Skeletal muscle cell (primary cell): ENCODE measurements at places on chromosomes 5 and 9.
A peak's percentile ranks its signal among the peaks of the same experiment; 100 is the strongest.

GRCh38 chr5:16712178-16712577 lies 95.4 kb upstream of the RETREG1 start:
- no peak for DNase-seq

DNA sequence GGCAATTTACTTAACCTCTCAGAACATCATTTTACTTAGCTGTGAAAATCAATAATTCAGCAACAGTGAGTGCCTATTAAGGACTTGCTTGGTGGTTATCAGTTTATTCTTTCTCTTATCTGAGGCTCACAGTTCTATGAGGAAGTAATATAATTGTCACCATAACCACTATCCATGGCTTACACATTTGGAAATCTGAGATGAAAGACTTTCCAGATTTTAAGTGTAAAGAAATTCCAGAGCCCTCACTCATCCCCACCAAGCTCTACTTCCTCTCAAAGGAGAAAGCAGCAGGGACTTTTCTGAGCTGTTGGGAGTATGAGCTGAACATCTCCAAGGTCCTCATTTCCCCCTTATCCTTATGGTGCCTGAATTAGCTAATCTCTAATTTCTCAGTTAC lies 321.5 kb downstream of the FBXL7 start:
- no peak for DNase-seq

- no peak for DNase-seq
These were observed 235.3 kb upstream of the HAPLN1 start for GRCh38 chr5:83955916-83956315.

- DNase-seq: no peak
These were observed 145.7 kb downstream of the ZSWIM6 start for GRCh38 chr5:61477788-61478187.

GRCh38 chr9:32801530-32801929 lies 18.2 kb downstream of the TMEM215 start:
- DNase-seq: no peak

GRCh38 chr5:158351485-158352125 lies 492.7 kb upstream of the CLINT1 start:
- no peak for DNase-seq

DNA sequence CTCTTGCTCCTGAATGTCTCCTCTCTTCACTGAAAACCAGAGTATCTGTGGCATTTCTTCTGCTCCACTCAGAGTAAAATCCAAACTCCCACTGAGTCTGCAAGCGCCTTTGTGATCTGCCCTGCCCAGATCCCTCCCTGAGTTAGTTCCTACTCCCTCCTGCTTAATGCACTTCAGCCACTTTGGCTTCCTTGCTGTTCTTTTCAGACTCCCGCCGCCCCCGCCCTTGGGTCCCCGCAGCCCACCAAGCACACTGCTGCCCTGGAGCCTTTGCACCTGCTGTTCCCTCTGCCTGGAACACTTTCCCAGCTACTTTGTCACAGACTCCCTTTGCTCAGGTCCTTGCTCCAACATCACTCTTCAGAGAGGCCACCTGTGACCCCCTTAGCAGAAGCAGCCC lies 127.2 kb upstream of the SLC25A48 start:
- no peak for DNase-seq

GRCh38 chr9:116101516-116101915 lies 52.1 kb upstream of the PAPPA start:
- DNase-seq: peak; percentile 90

GRCh38 chr9:133103183-133103986 lies 17.7 kb downstream of the RALGDS start:
- DNase-seq: no peak

GRCh38 chr5:92864591-92864990 lies 716.4 kb downstream of the NR2F1-AS1 start:
- no peak for DNase-seq

GRCh38 chr9:27634879-27635278 lies 61.6 kb upstream of the C9orf72 start:
- DNase-seq: no peak

GRCh38 chr5:101327816-101328215 lies 424.7 kb upstream of the ST8SIA4 start:
- DNase-seq: no peak

GRCh38 chr9:132391449-132391848 lies 15.2 kb downstream of the TTF1 start:
- DNase-seq: no peak

- no peak for DNase-seq
These were observed 3.5 kb downstream of the CFAP157 start for GRCh38 chr9:127710204-127710783.
